Globus pallidus (tissue), 1 donor: ENCODE measurements at places on chromosomes 16 and 17.

GRCh38 chr17:16187642-16188041, 27.7 kb downstream of the NCOR1 start:
- DNase-seq, result no peak

- DNase-seq, result no peak
Observed at GRCh38 chr17:36731811-36732210, 130.4 kb downstream of the MRM1 start.

DNA sequence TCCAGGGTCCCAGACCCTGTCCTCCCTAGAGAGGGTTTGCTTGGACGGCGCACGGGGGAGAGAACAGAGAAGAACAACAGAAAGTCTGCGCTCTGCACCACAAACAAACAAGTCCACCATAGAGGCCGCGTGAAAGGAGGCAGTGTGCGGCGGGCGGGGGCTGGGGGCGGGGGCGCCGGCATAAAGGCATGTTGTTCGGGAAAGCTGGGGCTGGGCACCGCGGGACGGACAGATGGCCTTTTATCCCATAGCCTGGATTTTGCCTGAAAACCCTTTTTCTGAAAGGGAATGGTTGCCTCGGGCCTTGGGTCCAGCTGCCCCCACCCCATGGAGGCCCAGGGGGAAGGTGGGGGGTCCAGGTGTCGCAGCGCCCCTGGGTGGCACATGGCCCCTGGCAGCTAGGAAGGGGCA, 26.0 kb downstream of the FA2H start:
- peak; percentile 93 for DNase-seq

GRCh38 chr17:18041776-18042175, 2.6 kb downstream of the GID4 start:
- no peak for DNase-seq

- no peak for DNase-seq
Observed at GRCh38 chr16:25260416-25260815, 2.8 kb upstream of the ZKSCAN2 start.

DNA sequence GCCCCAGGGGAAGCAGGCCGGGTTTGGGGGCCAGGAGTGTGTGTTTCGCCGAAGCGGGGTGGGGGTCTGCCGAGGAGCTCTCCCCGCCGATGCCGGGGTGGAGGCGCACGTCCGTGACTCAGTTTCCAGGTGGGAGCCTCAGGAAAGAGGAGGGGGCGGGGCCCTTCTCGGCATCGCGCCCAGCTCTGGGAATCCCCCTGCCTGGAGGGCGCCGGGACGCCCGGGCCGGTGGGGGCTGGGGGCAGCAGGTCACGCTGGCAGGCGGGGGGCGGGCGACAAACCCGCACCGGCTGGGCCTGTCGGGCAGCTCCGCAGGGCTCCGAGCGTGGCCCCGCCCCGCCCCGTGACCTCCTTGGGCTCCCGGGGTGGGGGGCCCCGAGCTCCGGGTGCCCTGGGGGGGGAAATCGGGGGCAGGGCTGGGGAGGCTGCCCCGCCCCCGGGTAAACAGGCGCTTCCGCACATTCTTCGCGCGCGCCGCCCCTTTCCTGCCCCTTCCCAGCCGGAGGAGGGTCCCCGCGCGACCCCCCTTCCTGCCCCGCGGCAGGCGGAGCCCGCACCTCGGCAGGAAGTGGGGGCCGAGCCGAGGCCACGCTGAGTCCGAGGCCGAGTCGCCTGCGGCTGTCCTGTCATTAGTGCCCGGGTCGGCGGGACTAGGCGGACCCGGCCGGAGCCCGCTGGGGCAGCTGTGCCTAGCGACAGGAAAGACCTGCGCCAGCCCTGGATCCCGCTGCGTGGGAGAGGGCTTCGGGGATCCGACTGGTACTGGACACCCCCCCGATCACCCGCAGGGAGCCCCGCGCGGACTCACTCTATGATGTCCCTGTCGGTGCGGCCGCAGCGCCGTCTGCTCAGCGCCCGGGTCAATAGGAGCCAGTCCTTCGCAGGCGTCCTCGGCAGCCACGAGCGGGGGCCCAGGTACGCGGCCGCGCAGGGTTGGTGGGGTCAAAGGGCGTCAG, 9.3 kb downstream of the RIPOR1 start:
- DNase-seq, result peak; percentile 23

- no peak for DNase-seq
Observed at GRCh38 chr17:48578616-48579470, 693 bp upstream of the HOXB4 start.

- DNase-seq, result no peak
Observed at GRCh38 chr17:8981443-8981842, 15.9 kb upstream of the PIK3R5 start.

- no peak for DNase-seq
Observed at GRCh38 chr16:56636616-56637413, 1.7 kb upstream of the MT1A start.
